ENCODE measurements at places on chromosomes 5 and 9. TPM values are rescaled to one million over a fixed set of nuclear protein-coding genes. Genes with fewer than 3 reads are reported as not detected.
A peak's percentile ranks its signal among the peaks of the same experiment; 100 is the strongest.

DNA sequence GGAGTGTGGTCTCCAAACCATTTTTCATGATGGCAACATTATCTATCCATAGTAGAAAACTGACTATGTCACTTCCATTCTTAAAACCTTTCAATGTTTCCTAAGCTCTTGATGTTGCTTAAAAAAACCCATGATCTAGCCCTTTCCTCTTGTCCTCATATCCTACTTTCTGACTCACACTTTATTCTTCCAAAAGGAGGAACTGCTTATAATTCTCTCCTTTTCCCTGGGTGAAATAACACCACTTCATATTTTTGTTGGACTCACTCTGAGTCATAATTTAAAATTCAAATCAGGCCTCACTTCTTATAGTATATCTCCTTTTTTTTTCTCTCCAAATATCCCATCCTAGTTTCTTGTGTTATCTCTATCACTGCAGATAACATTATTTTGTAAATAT lies 513.9 kb downstream of the MAN2A1 start:
- DNase-seq = no peak

GRCh38 chr9:95752129-95752731 lies 123.3 kb upstream of the ERCC6L2 start:
- no peak for DNase-seq

DNA sequence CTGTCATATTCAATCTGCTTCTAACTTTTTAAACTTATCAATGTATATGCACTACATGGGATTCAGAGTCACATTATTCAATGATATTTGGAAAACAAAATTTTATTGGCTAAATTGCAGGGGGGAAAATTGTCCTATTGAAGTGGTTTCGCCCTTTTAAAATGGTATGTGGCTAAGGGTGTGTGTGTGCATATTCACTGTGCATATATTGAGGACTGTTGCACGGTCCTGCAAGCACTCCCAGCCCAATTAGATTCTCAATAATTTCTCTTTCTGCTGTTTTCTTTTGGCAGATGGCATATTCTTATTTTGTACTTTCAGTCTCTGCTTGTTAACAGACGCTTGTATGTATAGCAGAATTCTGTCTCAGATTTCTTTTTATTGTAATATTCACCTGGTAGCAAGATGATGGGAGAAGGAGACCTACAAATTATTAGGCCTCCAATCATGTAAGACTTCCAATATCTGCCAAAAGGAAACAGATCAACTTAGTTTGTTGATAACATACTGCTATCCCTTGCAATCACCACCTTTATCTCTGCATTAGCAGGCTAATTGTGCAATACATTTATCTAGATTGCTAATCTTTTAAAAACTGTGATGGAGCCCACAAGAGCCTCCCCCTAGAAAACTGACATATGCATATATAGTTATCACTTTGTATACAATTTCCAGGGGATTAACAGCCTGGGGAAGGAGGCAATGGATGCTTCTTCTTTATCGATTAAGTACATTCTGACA lies 411.5 kb downstream of the PLK2 start:
- DNase-seq = no peak

GRCh38 chr5:150317048-150318003 lies 14.6 kb upstream of the ARSI start:
- DNase-seq = no peak

- no peak for DNase-seq
Measured at GRCh38 chr9:127492616-127493015, 41.3 kb downstream of the LRSAM1 start.

GRCh38 chr9:29012911-29013310 lies 1439.6 kb upstream of the C9orf72 start:
- no peak for DNase-seq

GRCh38 chr5:8851101-8851500 lies 694.8 kb downstream of the SEMA5A start:
- no peak for DNase-seq

DNA sequence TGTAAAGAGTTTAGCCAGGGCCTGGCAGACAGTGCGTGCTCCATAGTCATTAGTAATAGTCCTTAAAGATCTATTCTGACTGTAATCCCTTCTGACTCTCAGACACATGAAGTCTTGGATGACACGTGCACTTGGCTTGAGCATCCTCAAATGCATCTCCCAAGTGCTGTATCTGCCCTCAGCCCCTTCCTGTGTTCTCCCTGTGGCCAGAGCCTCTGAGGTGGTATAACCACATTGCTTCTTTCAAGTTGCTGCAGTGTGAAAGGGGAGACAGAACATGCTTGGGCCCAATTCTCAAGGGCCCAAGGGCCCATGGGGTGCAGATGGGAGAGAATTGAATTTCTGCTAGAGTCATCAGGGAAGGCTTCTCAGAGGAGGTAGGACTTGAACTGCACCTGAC lies 30.1 kb upstream of the HAND1 start:
- no peak for DNase-seq

- peak; percentile 12 for DNase-seq
Measured at GRCh38 chr5:169142264-169142970, 158.5 kb downstream of the SLIT3 start.

DNA sequence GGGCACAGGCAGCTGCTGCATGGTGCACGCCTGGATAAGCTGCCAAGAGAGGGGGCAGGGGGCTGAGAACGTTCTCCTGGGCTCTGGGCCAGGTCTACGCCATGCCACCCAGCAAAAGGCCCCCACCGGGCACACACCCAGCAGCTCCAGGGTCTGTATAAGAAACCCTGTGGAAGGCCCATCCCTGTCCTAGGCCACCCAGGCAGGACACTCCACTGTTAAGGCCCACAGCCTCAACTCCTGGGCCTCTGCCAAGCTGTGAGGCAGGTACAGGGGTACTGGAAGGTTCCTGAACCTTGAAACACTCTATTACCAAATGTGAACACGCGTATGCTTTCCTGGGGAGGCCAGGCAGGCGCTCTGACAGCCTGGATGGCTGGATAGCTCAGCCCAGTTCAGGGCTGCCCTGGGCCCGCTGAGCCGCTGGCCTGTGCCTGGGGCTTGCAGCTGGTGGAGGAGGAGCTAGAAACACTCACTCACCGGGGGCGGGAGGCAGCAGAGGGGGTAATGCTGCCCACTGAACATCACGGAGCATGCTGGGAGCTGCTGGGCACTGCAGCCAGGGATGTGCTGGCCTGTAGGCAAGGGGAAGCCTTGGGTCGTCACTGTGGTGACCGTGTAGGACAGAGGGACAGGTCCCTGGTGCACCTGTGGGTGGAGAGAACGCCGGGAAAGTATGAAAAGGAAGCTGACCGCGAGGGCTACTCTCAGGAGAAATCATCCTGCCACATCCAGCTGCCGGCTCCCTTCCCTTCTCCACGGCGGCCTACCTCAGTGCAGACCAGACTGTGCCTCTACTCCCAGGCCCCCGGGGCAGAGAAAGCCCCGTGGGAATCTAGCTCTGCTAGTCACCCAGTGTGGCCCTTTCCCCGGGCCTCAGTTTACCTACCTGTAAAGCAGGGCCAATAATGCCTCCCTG lies 6.0 kb downstream of the RNF44 start:
- no peak for DNase-seq

Gene IL7R
- total RNA-seq = 12.0 TPM

Gene CER1
- total RNA-seq = not detected
